ENCODE measurements at places on chromosomes 3 and 15.

GRCh38 chr15:83320844-83321243 lies 36.4 kb upstream of the BNC1 start:
- no peak for DNase-seq

DNA sequence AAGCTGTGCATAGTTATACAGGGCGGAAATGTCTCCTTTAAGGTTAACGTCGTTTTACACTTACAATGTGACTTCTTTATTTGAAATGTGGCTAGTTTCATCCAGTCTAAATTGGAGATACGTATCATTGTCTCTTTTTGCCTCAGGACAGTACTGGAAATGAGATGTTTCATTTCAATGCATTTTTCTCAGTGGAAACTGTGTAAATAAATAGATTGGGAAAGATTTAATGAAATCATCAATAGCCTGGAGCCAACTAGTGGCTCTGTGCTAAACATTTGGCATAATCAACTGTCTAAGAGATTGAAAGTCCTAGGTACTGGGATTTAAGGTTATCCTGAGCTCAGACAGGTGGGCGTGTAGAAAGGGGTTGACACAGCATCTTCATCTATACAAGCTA lies 691.5 kb upstream of the CCDC54 start:
- no peak for DNase-seq

DNA sequence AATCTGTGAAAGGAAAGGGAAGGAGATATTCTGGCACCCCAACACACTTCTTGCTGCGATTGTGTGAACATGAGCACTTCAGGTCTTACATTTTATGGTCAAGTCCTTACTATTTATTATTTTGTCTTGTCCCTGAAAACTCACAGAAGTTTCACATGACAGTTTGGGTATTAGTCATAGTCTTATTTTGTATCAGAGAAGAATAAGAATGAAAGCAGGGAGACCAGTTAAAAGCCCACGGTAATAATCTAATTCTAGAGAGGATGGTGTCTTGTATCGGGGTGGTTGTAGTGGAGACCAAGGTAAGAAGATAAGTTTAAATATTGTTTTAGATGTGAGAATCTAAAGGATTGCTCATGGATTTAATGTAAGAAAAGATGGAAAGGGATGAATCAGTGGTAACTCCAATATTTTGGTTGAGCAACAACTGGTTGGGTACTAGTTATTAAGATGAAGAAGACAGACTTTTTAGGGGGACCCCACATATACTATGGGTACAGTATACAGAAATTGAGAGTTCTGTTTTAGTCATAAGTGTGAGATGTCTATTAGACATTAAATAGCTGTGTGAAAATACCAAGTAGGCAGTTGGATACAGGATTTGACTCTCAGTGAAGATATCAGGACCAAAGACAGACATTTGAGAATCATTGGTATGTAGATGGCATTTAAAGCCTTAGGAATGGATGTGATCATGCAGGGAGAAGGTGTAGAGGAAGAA lies 227.6 kb downstream of the MFSD1 start:
- DNase-seq = no peak

- DNase-seq = no peak
Measured at GRCh38 chr3:167742338-167742737, 6.8 kb downstream of the SERPINI1 start.

DNA sequence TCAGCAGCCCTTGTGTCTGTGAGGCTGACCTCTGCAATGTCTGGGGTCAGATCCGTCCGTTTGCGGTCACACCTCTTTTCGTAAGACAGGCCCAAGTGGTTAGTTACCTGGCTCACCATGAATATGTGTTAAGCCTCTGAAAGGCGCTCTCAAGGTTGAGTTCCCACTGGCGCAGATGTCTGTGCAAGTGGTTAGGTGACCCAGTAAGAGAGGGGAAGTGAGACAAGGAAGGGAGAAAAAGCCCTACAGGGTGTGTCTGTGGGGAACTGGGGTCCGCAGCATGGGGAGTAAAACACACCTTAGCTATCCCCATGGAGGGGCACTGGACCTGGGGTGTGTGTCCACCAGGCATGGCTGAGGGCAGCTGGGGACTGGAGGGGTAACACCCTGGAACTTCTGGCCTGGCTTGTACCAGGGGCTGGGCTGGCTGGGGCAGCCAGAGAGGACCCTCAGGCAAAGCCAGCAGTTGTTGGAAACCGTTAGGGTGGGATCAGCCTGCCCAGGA lies 391.6 kb upstream of the PROK2 start:
- DNase-seq = no peak

DNA sequence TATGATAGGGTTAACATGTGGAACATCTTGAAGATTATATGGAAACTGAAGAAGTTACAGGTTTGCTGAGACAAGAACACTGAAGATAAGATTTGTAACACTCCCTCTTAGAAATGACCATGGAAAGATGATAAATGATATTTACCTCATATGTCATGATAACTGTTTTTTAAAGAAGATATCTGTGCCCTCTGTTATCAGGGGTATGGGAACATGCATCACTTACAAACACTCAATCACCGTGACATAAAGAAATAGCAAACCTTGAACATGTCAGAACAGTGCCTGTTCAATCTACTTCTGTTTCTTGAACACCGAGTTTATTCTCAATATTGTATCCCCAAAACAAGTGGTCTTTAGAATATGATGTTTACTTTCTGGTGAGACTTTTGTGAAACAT lies 149.4 kb downstream of the ROBO2 start:
- no peak for DNase-seq

DNA sequence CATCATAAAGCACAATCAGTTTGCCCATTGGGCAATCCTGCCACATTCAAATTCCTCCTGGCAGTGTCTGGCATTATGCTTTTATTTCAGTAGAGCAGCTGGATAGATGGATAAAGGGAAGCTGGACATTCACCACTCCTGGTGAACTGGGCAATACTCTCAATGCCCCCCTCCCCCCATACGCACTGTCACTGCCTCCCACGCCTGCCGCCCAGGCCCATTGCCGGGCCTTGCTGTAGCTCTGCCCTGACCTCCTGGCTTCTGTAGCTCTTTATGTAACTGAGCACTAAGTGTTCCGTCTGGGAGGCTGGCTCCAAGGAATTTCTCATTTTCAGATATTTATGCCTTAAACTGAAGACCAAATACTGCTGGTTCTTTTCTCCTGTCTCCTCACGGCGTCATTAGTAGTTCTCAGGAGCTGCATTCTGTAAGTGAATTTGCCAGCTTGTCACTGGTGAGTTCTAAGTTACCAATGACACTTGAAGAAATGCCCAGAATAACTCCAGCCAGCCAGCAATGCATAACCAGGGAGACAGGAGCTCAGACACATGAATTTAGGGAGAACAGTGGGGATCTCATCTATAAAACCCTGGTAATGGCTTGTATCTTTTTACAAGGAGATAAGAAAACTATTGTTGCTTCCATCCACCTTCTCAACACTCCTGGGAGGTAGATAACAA lies 25.5 kb upstream of the RASGRF1 start:
- no peak for DNase-seq

DNA sequence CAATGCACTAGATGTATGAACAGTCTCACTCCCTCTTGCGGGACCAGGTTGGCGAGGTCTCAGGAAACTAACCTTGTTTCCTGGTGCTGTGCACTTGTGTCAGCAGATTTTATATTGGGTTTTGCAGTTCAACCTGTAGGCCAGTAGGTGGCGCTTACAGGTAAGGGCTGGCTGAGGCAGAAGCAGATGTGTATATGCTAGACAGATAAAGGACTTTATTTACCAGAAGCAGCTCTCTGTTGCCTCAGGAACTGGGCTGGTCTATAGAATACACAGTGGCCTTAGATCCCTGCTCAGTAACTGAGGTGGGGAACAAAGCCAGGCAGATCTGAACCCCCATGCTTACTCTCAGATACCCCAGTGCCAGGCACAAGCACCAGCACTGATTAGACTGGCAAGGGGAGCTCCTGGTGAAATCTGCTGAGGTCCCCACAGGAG lies 296.8 kb downstream of the DOCK3 start:
- DNase-seq = peak; percentile 54

Measured in iris pigment epithelial cell (primary cell).